ENCODE measurements at places on chromosomes 3 and 15. TPM values are rescaled to one million over a fixed set of nuclear protein-coding genes. Genes with fewer than 3 reads are reported as not detected.

TGM5 gene
- not detected for total RNA-seq

CCK gene
- total RNA-seq, result 1.4 TPM

CLK3 gene
- 46.3 TPM for total RNA-seq

RAB6B gene
- 2.4 TPM for total RNA-seq

PSMA4 gene
- total RNA-seq, result 402 TPM

NAALADL2 gene
- total RNA-seq, result 0.18 TPM

DNAJA4 gene
- total RNA-seq, result not detected

GABRR3 gene
- total RNA-seq, result not detected

SMCO1 gene
- not detected for total RNA-seq

GOLGA8S gene
- total RNA-seq, result 0.18 TPM

AGTR1 gene
- total RNA-seq, result 0.48 TPM

GALNT15 gene
- total RNA-seq, result not detected

CASR gene
- total RNA-seq, result not detected

IQCF2 gene
- not detected for total RNA-seq

BFSP2 gene
- not detected for total RNA-seq

CHRD gene
- total RNA-seq, result 0.12 TPM

HYAL3 gene
- 8.8 TPM for total RNA-seq

ATP13A4 gene
- total RNA-seq, result not detected

ISLR gene
- 0.41 TPM for total RNA-seq

CSTA gene
- total RNA-seq, result 1.2 TPM

ADAMTSL3 gene
- total RNA-seq, result 0.31 TPM

NLGN1 gene
- total RNA-seq, result not detected

ZIC1 gene
- total RNA-seq, result 0.07 TPM

CLDN18 gene
- not detected for total RNA-seq

CACNA1D gene
- total RNA-seq, result 0.98 TPM

GREM1 gene
- total RNA-seq, result 21.2 TPM

CYP1A2 gene
- not detected for total RNA-seq

DUOXA2 gene
- total RNA-seq, result not detected

ZNF860 gene
- total RNA-seq, result 1.0 TPM

SLC6A11 gene
- 0.07 TPM for total RNA-seq

PSTPIP1 gene
- total RNA-seq, result not detected

GPR27 gene
- 4.0 TPM for total RNA-seq

TEX9 gene
- 4.1 TPM for total RNA-seq

GRK7 gene
- total RNA-seq, result not detected

XXYLT1 gene
- 12.4 TPM for total RNA-seq

CCRL2 gene
- total RNA-seq, result 0.15 TPM

ALDH1A2 gene
- 0.16 TPM for total RNA-seq

STAB1 gene
- not detected for total RNA-seq

SV2B gene
- total RNA-seq, result 0.03 TPM

GAP43 gene
- not detected for total RNA-seq

LRRC34 gene
- total RNA-seq, result not detected

IQCF5 gene
- total RNA-seq, result not detected

CDHR4 gene
- total RNA-seq, result 0.30 TPM

CA12 gene
- total RNA-seq, result 148 TPM

AVEN gene
- 18.5 TPM for total RNA-seq

GNAT1 gene
- total RNA-seq, result 0.09 TPM

GOLGA6L7 gene
- total RNA-seq, result not detected

SSUH2 gene
- 1.0 TPM for total RNA-seq

Measured in A549 treated with DMSO at 1 μM for 4 hours (cell line).